ENCODE measurements at places on chromosomes 1 and 21.

DNA sequence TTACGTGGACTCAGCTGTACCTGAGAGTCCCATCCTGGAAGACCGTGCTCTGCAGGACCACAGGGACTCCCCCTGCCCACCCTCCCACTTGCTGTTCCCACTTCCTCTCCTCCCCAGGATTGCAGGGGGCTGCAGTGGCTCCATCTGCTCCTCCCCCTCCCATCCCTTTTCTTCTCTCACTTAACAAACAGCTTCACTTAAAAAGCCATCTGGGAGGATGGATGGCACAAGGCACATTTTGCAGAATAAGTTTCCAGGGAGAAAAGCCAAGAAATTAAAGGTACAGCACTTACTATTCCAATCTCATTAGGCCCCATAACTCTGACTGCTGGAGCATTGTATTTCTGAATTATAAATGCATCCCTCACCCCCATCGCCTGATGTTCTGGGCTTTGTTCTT, 458.7 kb downstream of the PTPRU start:
- no peak for DNase-seq

- DNase-seq = no peak
Measured at GRCh38 chr1:1554926-1555915, 14.8 kb upstream of the TMEM240 start.

- no peak for DNase-seq
Measured at GRCh38 chr1:183023146-183023600, at the start of gene LAMC1. Gene LAMC1, plus strand, starts transcription at chr1:183023420. Its CDS starts 297 bp downstream, at chr1:183023717.

DNA sequence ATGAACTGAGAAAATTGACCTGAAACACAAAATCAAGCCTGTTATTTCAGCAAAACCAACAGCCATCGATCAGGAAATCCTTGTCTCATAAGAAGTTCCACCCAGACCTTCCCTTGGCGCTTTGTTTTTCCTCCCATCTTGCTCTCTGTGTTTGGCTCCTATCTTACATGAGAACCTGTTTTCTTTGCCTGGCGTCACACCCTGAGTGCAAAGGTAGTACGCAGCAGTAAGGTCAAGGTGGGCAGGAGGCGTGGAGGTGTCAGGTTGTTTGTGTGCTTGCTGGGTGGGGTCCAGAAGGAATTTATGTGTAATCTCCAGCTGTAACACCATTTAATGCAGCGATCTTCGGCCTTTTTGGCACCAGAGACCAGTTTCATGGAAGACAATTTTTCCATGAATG, 50.5 kb downstream of the C1orf21 start:
- no peak for DNase-seq

DNA sequence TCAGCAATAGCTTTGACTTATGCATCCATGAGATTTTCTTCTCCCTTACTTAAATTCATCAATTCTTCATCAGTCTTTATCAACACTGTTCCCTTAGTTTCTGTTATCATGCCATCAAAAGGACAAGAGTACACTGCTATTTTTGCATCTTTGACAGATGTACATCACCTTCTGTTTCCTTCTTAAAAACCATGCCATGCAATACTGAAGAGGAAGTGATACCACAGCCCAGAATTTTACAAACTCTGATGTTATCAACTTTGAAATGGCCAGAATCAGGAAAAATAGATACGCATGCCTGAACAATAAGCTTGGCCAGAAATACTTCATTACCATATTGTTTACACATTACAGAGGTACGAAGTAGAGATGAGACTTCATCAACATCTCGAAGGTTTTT, 21.1 kb downstream of the FMO5 start:
- DNase-seq = no peak
